Kasumi-1 (cell line): ENCODE measurements at places on chromosomes 12 and 14.

GRCh38 chr14:91154851-91155625 lies 41.2 kb downstream of the DGLUCY start:
- peak; percentile 52 for DNase-seq

GRCh38 chr14:38982837-38983236 lies 120.2 kb downstream of the SEC23A start:
- DNase-seq: no peak

DNA sequence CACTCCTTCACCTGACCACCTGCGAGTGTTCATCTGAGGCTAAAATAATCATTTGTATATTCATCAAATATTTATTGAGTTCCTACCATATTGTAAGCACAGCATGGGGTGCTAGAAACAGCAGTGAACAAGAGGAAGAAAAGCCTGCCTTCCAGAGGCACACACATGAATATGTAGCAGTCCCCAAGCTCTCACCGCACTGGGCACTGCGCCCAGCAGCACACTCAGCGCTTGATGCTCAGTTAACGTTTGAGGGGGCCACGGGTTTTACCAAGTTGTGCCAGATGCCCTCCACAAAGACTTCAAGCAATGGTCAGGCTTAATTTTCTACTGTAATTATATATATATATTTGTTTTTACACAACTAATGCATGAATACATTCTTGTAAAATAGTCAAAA lies 52.0 kb downstream of the HELB start:
- no peak for DNase-seq

GRCh38 chr14:42323426-42323825 lies 716.8 kb downstream of the LRFN5 start:
- no peak for DNase-seq

DNA sequence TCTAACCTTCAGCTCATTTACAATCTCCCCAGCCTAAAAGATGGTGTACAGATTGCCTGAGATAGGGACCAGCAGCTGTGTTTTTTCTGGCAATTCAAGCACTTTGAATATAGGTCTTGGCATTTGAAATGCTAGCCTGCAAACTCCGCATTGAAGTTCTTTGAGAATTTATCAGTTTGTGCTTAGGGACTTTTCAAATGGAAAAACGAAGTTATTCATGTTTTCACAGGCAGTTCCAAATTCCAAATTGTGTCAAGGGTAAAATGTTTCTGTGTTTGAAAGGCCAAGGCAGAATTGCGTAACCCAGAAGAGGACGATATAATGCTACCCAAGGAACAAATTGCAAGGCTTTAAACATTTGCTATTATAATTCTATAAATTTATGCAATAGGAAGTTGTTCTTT lies 168.9 kb upstream of the RASSF8 start:
- no peak for DNase-seq

DNA sequence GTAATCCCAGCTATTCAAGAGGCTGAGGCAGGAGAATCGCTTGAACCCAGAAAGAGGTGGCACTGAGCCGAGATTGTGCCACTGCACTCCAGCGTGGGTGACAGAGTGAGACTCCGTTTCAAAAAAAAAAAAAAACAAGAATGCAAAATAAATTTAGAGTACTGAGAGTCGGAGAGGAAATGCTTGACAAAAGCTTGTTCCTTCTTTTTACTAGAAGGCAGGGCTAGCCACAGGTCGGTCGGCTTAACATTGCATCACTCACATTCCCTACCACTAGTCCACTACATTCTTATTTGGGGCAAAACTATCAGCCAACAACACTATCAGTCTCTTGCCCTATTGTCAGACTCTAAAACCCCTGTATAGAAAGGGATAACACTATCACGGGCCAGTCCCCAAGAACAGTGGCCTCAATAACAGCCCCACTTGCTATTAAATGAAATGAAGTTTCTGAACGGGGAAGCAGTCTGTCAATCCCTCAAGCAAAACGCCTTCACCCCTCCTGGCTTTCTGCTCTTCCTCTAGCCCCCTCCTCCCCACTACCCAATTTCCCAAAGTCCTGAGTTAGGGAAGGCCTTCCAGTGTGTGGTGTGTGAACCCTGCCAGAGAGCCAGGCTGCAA lies 1.0 kb downstream of the RNF41 start:
- peak; percentile 73 for DNase-seq

- DNase-seq: peak; percentile 67
These were observed 2.8 kb downstream of the VPS29 start for GRCh38 chr12:110498984-110499706.

DNA sequence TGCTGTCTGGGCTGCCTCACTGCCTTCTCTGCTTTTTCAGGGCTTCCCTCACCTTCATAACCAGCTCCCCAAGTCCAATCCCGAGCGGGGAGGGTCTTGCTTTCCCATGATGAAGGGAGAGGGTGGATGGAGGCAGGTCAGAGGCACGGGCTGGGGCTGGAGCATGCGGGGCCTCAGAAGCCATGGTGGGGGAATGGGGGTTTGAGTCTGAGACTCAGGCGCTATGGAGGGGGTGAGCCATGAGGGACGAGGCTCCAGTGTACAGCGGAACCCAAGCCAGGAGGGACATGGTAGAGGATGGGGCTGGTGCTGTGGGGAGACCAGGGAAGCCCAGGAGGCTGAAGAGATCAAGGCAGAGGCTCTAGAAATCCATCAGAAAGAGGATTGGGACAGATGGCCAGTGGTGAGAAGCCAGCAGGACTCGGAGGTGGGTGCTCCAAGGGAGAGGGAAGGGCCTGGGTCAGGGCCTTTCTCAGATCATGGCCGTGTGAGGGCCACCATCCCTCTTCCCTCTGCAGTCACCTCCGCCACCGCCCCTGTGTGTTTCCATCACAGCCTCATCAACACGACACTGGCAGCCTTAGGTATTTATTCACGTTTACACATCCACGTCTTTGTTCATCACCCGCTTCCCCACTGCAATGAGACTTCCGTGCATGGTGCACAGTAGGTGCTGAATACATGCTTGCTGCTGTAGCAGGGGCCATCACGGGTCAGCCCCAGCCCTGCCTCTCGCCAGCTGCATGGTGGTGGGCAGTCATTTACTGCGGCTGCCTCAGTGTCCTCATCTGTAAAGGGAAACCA lies 144.7 kb downstream of the ADGRD1 start:
- DNase-seq: no peak

- DNase-seq: no peak
These were observed 844.3 kb downstream of the GALC start for GRCh38 chr14:87148655-87149054.

DNA sequence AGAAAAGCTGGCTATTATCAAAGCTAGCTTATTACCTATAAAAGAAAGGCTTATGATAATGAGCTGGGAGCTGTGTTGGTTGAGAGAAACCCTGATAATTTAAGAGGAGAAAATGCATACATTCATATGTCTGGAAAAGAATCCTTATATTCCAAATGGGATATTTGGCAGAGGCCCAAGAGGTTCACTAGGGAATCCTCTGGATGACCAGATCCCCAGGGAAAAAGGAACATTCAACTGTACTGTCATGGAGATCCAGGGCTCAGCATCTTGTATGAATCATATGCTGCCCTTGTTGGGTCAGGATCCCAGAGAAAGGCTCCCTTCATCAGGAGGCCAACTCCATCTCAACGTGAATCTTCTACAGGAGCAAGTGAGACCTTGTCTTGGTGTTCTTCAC lies 16.6 kb upstream of the FBXO34 start:
- no peak for DNase-seq

DNA sequence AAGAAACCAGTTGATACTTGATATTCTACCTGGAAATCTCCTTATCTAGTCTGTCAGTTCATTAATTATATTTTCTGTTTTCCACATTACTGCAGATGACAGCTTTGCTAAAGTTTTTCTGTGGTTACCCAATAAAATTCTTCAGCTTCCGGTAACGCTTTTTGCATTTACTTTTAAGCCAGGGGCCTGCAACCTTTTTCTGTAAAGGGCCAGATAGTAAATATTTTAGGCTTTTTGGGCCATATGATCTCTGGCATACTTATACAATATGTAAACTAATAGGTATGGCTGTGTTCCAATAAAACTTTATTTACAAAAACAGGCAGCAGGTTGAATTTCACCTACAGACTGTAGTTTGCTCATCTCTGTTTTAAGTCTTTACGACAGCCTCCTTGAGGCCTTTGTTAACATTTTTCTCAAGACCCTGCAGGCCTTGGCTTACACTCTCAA lies 48.3 kb downstream of the SPATS2 start:
- DNase-seq: peak; percentile 28
